ENCODE measurements at places on chromosomes 13 and 19.

DNA sequence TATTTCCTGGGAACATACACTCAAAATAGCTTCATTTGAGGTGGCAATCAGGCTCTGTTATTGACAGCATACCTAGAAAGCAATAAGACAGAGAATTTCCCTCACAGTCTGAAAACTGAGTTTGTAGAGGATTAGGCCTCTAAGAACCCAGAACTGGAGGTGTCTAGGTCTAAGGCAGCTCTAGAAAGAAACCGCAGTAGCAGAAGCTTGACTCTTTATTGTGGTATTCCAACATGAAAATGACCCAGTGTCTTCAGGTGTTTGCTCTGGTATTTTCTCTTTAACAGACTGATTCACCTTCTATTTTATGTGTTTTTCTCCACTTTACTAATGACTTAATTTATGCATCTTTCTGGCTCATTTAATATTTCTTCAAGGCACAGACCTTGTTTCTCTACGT is 8.5 kb downstream of the COG6 start:
- DNase-seq, result no peak

- peak; percentile 23 for DNase-seq
Observed at GRCh38 chr13:49669735-49670309, 21.5 kb downstream of the EBPL start.

DNA sequence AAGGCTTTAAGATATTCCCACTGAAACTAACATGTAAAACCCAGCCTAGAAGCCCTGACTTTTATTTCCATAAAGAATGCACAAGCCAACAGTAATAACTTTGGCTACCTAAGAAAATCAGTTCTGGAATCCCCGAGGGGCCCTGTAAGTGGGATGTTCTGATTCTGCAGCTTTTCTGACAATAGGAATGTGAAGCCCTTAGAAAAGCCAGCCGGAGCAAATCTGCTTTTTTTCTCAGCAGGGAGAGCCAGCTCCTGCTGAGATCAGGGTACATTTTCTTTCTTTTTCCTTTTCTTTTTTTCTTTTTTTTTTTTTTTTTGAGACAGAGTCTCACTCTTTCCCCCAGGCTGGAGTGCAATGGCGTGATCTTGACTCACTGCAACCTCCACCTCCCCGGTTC is 8.0 kb upstream of the GARRE1 start:
- no peak for DNase-seq

DNA sequence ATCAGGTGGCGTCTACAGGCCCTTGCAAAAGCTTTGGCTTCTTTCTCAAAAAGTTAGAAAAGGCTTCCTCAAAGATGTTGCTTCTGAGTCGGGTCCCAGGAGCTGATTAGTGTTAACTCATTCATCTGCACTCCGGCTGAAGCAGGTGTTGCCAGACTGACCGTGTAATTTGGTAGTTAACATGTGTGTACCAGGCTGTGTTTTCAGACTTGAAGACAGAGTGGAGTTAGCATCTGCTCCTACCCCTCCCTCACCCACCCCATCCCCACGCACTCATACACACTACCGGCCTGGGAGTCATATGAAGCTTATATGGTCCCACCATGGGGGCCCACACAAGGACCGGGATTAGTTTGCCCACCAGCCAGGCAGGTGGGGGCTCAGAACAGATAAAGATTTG is 111.5 kb downstream of the DNAJC15 start:
- DNase-seq, result no peak

DNA sequence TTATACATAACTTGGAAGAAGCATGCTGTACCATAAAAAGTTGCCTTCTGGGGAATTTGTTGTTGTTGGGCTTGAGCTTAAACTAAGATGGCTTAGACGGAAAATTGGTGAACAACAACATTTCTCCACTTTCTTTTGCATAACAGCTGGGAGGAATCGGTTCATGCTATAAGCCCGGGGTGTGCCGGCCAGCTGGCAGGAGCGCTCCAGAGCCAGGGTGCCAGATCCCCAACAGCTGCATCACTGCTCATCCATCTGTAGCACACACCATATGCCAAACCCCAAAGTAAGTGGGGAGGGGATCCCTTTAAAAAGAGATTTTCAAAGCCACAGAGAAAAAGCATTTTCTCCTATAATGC is 419.5 kb upstream of the ARGLU1 start:
- no peak for DNase-seq

GRCh38 chr13:79625517-79625916 is 144.6 kb downstream of the NDFIP2 start:
- DNase-seq, result no peak

- no peak for DNase-seq
Observed at GRCh38 chr19:8108560-8109445, 40.6 kb downstream of the FBN3 start.

- DNase-seq, result no peak
Observed at GRCh38 chr19:47005873-47006272, 13.8 kb upstream of the NPAS1 start.

- DNase-seq, result no peak
Observed at GRCh38 chr19:4620675-4621074, 18.6 kb upstream of the TNFAIP8L1 start.

DNA sequence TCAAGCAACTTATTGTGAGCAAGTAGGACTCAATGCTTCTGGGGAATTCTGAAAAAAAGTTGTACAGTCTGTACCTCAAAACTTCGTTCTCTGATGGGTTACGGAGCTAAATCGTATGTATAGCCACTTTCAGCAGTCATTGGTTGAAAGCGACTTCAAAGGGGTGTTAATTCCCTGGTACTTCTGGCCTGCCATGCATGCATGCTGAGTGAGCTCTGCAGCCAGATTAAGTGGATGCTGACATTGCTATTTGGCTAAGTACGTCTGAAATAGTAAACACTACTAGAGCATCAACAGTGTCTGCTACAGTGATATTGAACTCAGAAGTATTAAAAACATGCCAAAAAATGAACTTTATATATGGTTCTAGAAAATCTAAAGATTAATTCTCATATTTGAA is 1183.1 kb upstream of the PCDH20 start:
- no peak for DNase-seq

DNA sequence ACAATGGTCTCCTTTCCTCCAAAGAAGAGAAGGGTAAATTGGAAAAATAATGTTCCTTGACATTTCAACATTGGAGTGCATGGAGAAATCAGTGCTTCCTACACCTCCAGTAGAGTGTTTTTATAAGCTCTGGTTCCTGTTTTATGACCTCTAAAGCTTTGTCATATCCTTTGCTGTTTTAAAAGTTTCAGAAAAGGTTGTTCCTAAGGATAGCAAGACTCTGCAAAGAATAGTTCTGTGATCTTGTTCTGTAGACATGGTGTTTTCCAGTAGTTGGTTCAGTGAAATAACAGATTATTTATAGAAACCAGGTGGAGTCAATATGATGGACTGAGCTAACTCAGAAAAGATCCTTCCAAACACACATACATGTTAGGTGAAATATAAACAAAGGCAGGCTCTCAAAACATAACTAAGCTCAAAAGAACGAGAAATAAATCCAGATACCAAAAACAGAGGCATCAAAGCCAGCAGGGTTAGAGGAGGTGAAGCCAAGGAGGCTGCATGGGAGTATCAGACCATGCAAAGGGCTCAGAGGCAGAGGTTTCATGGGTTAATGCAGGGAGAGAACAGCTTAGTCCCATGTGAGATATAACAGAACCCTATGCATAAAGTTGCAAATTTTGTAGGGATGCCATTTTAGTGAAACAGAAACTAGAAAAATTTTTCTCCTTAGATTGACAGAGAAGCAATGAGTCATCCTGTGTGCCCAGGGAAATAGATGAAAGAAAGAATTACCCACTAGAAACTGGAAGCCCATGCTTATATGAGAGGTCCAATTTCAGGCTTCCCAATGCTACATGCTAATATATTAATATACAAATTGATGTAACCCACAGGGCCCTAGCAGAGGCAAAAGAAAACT is 44.3 kb downstream of the SHISA2 start:
- peak; percentile 3 for DNase-seq

- no peak for DNase-seq
Observed at GRCh38 chr19:11164296-11164695, 8.7 kb upstream of the SPC24 start.

GRCh38 chr19:49851456-49852259 is 699 bp downstream of the PTOV1 start:
- no peak for DNase-seq

- DNase-seq, result no peak
Observed at GRCh38 chr13:37905736-37906135, 36.2 kb upstream of the TRPC4 start.

DNA sequence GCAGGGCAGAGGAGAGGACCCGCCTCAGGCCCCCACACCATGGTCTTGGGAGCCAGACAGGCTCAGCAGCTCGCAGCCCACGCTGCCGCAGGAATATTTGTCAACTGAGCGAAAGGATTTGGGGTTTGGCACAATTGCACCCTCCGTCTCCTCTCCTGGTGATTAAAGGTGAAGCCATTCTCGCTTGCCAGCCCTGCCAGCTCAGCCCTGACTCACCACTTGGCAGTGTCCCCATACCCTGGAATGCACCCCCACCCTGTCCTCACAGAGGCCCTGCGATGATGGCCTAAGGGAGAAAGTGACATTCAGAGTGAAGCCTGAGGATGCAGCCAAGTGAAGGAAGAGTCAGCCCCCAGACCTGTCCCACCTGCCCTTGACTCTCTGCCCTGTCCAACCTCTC is 18.8 kb downstream of the CYTH2 start:
- no peak for DNase-seq

- no peak for DNase-seq
Observed at GRCh38 chr13:113974304-113975281, 717 bp upstream of the C13orf46 start.

DNA sequence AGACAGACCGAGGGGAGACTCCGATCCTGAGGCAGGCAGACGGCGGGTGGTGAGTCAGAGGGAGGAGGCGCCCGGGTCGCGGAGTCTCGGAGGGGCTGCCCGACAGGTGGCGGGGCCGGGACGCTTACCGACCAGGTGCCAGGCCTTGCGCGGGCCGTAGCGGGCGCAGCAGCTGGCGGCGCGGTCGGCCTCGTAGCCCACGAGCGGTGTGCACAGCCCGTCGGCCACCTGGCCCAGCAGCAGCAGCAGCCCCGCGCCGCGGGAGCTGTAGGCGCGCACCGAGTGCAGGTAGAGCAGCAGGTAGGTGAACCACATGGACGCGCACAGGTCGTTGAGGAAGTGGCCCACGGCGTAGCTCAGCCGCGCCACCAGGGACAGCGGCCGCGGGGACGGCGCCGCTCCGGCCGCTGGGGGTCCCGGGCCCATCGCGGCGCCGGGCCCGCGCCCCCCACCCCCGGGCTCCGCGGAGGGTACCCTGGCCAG is 367 bp downstream of the MFSD12 start:
- peak; percentile 40 for DNase-seq

GRCh38 chr13:113638806-113639205 is 19.2 kb downstream of the ATP4B start:
- DNase-seq, result no peak

DNA sequence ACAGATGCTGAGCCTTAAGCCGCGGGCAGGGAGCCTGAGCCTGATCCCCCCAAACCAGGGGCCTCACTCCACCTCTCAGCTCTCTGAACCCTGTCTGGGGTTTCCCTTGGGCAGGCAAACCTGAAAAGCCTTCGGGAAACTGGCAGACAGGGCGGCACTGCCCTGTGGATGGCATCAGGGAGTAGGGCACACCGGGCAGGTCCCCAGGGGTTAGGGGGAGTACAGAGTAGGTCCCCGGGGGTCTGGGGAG is 9.7 kb downstream of the MKNK2 start:
- DNase-seq, result no peak

- DNase-seq, result no peak
Observed at GRCh38 chr19:12884627-12884925, 2.4 kb downstream of the KLF1 start.

DNA sequence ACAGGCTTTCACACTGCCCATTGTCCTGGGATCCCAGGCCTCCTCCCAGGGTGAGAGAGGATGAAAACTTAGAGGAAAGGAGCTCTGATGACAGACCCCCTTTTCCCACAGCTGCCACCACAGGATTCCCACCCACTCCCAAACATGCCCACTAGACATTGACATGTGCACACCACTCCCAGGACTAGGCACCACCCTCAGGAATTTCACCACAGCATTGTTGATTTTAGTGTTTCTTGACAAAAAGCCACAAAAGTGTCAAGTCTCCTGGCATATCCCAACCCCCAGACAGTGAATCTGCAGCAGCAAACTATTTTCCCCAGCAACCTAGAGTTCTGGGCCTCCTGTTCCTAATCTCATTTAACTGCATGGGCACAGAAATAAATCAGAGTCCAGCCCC is 10.1 kb downstream of the ZNF714 start:
- DNase-seq, result no peak

DNA sequence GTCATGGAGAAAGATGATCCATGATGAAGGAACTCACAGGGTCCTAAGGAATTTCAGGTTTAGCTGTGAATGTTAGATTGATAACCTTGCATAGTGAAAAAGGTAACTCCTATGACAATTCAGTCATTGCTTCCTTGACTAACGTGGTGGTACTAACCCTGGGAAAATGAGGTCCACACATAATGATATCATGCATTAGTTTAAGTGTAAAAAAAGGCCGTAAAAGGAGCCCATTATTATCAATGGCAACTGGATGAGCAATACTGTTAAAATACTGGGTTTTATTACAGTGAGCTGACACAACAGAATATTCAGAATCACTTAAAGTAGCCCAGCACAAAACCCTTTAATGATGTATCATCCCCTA is 515.4 kb downstream of the DCT start:
- no peak for DNase-seq

DNA sequence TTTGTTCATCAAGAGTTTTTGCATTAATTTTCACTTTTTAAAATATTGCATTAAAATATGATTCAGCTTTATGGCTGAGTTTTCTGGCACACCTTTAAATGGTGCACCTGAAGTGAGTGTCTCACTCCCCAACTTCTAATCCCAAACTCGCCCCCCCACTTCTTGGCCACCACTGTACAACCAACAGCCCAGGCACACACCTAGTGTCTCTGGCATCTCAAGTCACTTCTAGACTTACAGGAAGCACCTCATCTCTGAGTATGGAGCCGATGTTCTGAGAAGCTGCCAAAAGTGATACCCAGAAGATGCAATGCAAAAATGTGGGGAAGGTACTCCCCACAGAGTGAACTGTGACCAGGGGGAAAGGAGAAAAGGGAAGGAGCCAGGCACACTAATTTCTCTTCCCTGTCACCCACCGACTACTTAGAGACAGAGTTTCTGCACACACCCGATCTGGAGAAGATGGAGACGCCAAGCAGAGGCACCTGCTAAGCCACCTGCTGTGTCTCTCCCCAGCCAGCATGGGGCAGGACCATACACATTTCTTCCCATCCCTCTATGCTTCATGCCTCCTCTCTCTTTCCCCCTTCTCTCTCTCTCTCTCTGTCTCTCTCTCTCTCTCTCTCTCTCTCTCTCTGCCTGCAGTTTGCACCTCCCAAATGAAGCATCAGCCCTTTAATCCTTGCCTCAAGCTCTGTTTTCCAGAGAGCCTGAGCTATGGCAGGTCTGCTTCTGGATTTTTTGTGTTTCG is 155.3 kb upstream of the ZNF507 start:
- no peak for DNase-seq

GRCh38 chr13:82506805-82507414 is 1375.4 kb downstream of the SLITRK1 start:
- DNase-seq, result no peak

- DNase-seq, result no peak
Observed at GRCh38 chr19:51427201-51427600, 9.8 kb upstream of the SIGLEC10 start.

- DNase-seq, result no peak
Observed at GRCh38 chr13:83620530-83621220, 261.6 kb downstream of the SLITRK1 start.
